ENCODE measurements at places on chromosomes 1 and 21. TPM values are rescaled to one million over a fixed set of nuclear protein-coding genes. Genes with fewer than 3 reads are reported as not detected.

GRCh38 chr1:75952016-75952415 lies 19.8 kb upstream of the ASB17 start:
- DNase-seq, result no peak

- peak; percentile 35 for DNase-seq
These were observed 34.6 kb downstream of the RUNX3 start for GRCh38 chr1:24895511-24895910.

DNA sequence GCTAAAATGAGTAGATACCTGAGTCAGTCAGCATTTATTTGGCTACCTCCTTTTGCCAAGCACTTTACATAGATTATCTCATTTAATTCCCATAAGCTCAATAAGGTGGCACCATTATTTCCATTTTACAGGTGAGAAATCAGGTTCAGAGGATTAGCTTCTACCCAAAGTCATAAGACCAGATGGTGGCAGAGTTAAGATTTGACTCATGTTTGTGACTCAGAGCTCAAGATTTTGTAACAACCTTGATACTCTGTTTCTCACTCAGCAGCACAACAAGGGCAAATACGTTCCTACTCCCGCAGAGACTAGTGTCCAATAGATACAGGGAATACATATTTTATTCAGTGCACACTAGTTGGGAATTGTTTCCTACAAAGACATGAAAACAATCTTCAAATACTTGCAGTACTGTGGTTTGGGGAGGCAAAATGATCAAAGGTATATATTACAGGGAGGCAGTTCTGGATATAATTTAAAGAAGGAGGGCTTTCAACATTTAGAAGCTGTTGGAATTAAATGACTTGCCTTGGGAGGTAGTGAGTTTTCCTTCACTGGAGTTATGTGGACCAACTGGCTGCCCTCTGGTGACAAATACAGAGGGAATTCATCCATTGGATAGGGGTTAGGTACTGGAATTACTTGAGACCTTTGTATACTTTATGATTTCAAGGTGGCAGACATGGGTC lies 3.6 kb downstream of the LEPR start:
- DNase-seq, result no peak

Gene LCE1B
- total RNA-seq, result not detected

Gene SLC26A9
- not detected for total RNA-seq

Gene JAK1
- 133 TPM for total RNA-seq

Data from activated naive CD4-positive, alpha-beta T cell treated with anti-CD3 and anti-CD28 coated beads, Interleukin-2, amount 50 U/mL, for 72 hours (primary cell).